ENCODE measurements at places on chromosomes 5 and 9.
A peak's percentile ranks its signal among the peaks of the same experiment; 100 is the strongest.

GRCh38 chr5:163509291-163509951 lies 4.0 kb downstream of the MAT2B start:
- no peaks in the 10 kb centered on the region for H3K36me3 ChIP-seq
- H3K27me3 ChIP-seq, result no peaks in the 10 kb centered on the region
- H3K4me1 ChIP-seq, result peaks cover 32% of the 10 kb centered on the region
- H3K4me3 ChIP-seq, result peak overlapping the region; percentile 77
- DNase-seq, result no peak

DNA sequence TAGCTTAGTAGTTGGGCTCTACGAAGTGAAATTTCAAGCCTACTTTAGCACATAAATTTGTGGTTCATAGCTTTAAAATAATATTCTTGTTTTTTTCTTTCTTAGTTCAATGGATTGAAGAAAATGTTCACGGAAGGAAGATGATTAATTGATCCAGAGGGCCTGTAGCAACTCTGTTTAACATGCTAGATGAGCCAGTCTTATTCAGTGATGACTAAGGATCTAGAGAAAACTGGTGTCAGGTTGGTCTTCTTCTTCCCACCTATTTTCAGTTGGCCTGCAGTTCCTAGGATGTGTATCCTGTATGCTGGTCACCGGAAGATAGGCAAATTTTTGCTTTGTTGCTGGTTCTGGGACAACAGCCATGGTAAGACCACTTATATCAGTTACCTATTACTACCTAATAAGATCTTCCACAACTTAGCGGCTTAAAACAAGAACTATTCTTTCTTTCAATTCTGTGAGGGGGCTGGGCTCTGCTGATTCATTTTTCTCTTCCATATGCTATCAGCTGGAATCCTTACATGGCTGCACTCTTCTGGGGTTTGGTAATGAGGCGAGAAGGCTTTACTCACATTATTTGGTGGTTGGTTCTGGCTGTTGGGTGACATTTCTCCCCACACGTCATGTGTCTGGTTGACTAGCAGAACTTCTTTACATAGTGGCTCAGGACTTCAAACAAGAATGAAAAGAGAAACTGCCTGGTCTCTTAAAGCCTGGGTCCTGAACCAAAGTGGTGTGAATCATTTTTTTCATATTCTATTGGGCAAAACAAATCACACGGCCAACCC lies 182.7 kb upstream of the ACTBL2 start:
- no peak overlapping the region for H3K4me3 ChIP-seq
- no peak for DNase-seq
- H3K4me1 ChIP-seq, result no peaks in the 10 kb centered on the region
- H3K36me3 ChIP-seq, result no peaks in the 10 kb centered on the region

- H3K27me3 ChIP-seq, result peaks cover 12% of the 10 kb centered on the region
- peaks cover 7% of the 10 kb centered on the region for H3K36me3 ChIP-seq
- no peak overlapping the region for H3K4me3 ChIP-seq
- H3K4me1 ChIP-seq, result no peaks in the 10 kb centered on the region
- no peak for DNase-seq
- H3K27ac ChIP-seq, result no peak overlapping the region
These were observed 28.2 kb downstream of the ITGA2 start for GRCh38 chr5:53017383-53017782.

DNA sequence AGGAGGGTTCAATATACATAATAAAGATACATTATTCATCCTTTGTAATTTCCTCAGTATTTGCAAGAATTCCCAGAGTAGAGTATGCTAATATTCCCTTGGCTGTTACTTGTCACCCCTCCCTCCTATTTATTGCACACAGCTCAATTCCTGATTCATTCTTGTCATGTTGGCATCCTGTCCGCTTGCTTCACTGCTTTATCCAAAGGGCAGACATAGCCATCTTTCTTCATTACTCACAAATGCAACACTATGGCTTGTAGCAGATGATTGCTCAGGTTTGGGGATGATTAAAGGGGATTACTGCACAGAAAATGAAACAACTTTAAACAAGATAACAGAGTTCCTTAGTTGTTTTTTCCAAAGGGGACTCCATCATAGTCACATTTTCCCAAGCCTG lies 1.2 kb upstream of the IL33 start:
- no peaks in the 10 kb centered on the region for H3K4me1 ChIP-seq
- H3K36me3 ChIP-seq, result no peaks in the 10 kb centered on the region
- no peak overlapping the region for H3K27ac ChIP-seq

- H3K27me3 ChIP-seq, result no peaks in the 10 kb centered on the region
- H3K27ac ChIP-seq, result peak overlapping the region; percentile 49
These were observed 10.2 kb downstream of the DIAPH1 start for GRCh38 chr5:141608557-141608956.

GRCh38 chr5:133381041-133381440 lies 231.3 kb downstream of the FSTL4 start:
- H3K4me3 ChIP-seq, result no peak overlapping the region
- H3K27ac ChIP-seq, result no peak overlapping the region
- H3K36me3 ChIP-seq, result peaks cover 13% of the 10 kb centered on the region

DNA sequence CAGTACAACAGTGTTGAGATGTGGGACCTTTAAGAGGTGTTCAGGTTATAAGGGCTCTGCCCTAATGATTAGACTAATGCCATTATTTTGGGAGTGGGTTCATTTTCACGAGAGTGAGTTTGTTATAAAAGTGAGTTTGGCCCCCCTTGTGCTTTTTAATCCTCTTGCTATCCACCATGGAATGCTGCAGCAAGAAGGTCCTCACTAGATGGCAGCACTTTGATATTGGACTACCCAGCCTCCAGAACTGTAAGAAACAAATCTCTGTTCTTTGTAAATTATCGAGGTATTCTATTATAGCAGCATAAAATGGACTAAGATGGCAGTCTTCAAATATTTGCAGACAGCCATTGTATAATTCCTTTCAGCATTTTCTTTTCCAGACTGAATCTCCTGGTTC lies 212.4 kb downstream of the LRRC70 start:
- H3K27ac ChIP-seq, result no peak overlapping the region
- no peak for DNase-seq
- no peaks in the 10 kb centered on the region for H3K4me1 ChIP-seq

- H3K4me1 ChIP-seq, result peaks cover 17% of the 10 kb centered on the region
- no peak for DNase-seq
- peaks cover 32% of the 10 kb centered on the region for H3K27me3 ChIP-seq
- H3K27ac ChIP-seq, result no peak overlapping the region
- H3K36me3 ChIP-seq, result no peaks in the 10 kb centered on the region
These were observed 137.4 kb upstream of the ABCA1 start for GRCh38 chr9:105065098-105066088.

GRCh38 chr9:73996844-73997243 lies 500.3 kb upstream of the RORB start:
- H3K4me3 ChIP-seq, result no peak overlapping the region
- H3K27ac ChIP-seq, result no peak overlapping the region
- no peaks in the 10 kb centered on the region for H3K36me3 ChIP-seq
- H3K27me3 ChIP-seq, result no peaks in the 10 kb centered on the region
- no peak for DNase-seq

DNA sequence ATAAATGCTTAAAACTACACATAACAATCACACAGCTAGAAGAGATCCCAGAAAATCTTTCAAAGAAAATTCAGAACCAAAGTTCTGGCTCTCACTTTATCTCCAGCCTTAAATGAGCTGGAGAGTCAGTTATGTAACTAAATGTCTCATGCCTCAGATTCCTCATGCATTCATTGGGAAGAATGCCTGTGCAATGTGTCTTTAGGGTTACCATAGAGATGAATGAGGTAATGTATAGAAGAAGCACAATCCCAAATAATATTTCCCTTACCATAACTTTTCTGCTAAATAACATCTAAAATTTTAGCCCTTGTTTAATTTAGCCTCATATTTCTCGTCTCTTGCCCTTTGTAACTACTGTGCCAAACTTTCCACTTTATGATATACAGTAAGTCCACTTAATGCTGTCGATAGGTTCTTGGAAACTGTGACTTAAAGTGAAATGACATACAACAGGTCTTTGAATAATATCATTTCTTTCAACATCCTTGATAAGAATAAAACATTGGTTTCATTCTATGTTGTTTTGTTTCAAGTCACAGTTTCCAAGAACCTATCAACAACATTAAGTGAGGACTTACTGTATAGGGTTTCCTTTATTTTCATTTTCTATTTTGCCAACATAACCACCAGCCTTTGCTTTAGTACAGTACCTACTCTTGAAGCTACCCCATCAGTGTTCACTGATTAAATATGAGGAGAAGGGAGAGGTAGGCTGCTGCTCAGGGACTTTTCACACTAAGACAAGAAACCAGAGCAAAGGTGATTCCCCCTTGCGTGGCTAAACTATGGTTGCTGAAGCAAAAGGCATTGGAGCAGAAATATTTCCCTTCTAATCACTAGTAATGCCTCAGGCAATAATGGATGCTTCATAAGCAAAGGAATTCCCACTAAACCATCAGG lies 295.7 kb upstream of the PTGER4 start:
- H3K4me1 ChIP-seq, result peaks cover 33% of the 10 kb centered on the region
- H3K4me3 ChIP-seq, result no peak overlapping the region
- no peaks in the 10 kb centered on the region for H3K36me3 ChIP-seq
- peak overlapping the region; percentile 32 for H3K27ac ChIP-seq

DNA sequence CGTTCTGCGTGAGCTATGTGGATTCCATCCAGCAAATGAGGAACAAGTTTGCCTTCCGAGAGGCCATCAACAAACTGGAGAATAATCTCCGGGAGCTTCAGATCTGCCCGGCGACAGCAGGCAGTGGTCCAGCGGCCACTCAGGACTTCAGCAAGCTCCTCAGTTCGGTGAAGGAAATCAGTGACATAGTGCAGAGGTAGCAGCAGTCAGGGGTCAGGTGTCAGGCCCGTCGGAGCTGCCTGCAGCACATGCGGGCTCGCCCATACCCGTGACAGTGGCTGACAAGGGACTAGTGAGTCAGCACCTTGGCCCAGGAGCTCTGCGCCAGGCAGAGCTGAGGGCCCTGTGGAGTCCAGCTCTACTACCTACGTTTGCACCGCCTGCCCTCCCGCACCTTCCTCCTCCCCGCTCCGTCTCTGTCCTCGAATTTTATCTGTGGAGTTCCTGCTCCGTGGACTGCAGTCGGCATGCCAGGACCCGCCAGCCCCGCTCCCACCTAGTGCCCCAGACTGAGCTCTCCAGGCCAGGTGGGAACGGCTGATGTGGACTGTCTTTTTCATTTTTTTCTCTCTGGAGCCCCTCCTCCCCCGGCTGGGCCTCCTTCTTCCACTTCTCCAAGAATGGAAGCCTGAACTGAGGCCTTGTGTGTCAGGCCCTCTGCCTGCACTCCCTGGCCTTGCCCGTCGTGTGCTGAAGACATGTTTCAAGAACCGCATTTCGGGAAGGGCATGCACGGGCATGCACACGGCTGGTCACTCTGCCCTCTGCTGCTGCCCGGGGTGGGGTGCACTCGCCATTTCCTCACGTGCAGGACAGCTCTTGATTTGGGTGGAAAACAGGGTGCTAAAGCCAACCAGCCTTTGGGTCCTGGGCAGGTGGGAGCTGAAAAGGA lies 10.9 kb downstream of the QRFP start:
- no peak overlapping the region for H3K4me3 ChIP-seq
- no peak overlapping the region for H3K27ac ChIP-seq
- no peak for DNase-seq

- no peaks in the 10 kb centered on the region for H3K36me3 ChIP-seq
- peak overlapping the region; percentile 50 for H3K4me3 ChIP-seq
- peak overlapping the region; percentile 91 for H3K27ac ChIP-seq
These were observed 118.7 kb upstream of the CD180 start for GRCh38 chr5:67315082-67315989.

- peaks cover 19% of the 10 kb centered on the region for H3K4me1 ChIP-seq
- no peaks in the 10 kb centered on the region for H3K36me3 ChIP-seq
- no peak overlapping the region for H3K4me3 ChIP-seq
- DNase-seq, result no peak
These were observed 57.8 kb downstream of the PARP8 start for GRCh38 chr5:50724262-50724661.

GRCh38 chr5:126514131-126514557 lies 80.9 kb downstream of the ALDH7A1 start:
- H3K4me1 ChIP-seq, result peaks cover 3% of the 10 kb centered on the region
- no peak overlapping the region for H3K27ac ChIP-seq
- no peak for DNase-seq
- H3K4me3 ChIP-seq, result no peak overlapping the region

DNA sequence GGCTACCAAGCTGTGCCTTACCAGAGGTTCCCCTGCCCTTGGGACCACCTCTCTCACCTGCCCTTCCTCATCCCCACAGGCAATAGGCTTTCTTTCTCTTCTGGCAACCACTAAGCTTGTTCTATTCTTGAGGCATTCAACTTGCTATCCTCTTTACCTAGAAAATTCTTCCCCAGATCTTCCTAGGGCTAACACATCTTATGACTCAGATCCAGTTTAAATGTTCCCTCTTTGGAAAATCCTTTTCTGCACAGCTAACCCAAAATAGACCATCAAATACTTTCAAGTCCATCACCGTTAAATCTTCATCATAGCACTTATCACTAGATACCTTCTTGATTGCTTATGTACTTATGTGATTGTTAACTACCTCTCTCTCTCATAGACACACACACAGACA lies 93.7 kb downstream of the ENC1 start:
- no peaks in the 10 kb centered on the region for H3K4me1 ChIP-seq
- no peak for DNase-seq
- H3K27ac ChIP-seq, result no peak overlapping the region
- H3K27me3 ChIP-seq, result peaks cover 6% of the 10 kb centered on the region
- no peaks in the 10 kb centered on the region for H3K36me3 ChIP-seq
- H3K4me3 ChIP-seq, result no peak overlapping the region

- H3K27ac ChIP-seq, result no peak overlapping the region
- no peaks in the 10 kb centered on the region for H3K36me3 ChIP-seq
- H3K4me1 ChIP-seq, result no peaks in the 10 kb centered on the region
- no peak for DNase-seq
These were observed 47.2 kb downstream of the ARHGEF28 start for GRCh38 chr5:73673161-73673591.

DNA sequence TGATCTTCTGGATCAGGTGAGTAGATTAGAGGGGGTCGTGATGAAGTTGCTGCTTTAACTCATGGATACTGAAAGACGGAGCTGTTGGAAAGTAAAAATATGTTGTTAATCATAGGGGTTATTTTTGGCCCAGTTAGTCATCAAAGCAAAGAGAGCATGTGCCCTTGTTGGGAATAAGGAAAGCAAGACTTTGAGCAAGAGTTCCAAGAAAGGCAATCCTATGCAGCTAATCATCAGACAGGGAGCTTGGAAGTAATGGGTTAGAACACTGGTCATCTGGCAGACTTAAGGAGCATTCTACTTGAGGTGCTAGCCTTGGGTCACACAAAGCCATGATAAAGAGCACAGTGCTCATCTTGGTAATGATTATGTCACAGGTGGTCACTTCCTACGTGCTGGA lies 18.3 kb downstream of the ASPN start:
- no peak overlapping the region for H3K27ac ChIP-seq
- H3K4me3 ChIP-seq, result no peak overlapping the region
- no peaks in the 10 kb centered on the region for H3K4me1 ChIP-seq
- no peaks in the 10 kb centered on the region for H3K36me3 ChIP-seq
- H3K27me3 ChIP-seq, result no peaks in the 10 kb centered on the region
- no peak for DNase-seq

GRCh38 chr5:91643797-91644196 lies 260.7 kb upstream of the ARRDC3 start:
- DNase-seq, result no peak
- no peak overlapping the region for H3K4me3 ChIP-seq
- H3K27ac ChIP-seq, result no peak overlapping the region
- H3K36me3 ChIP-seq, result no peaks in the 10 kb centered on the region

Measured in naive B cell (primary cell).